Left lung (tissue), 14 donors: ENCODE measurements at places on chromosomes 2 and 18. TPM values are rescaled to one million over a fixed set of nuclear protein-coding genes. Genes with fewer than 3 reads are reported as not detected.

The ERFE gene
- 0.61 TPM for polyA plus RNA-seq

The SIX3 gene
- polyA plus RNA-seq: not detected

The ZNF513 gene
- polyA plus RNA-seq: 18.8 TPM

The CBLN2 gene
- 9.6 TPM for polyA plus RNA-seq

The SERPINB12 gene
- polyA plus RNA-seq: not detected

- DNase-seq: no peak
These were observed 127.1 kb downstream of the SOCS6 start for GRCh38 chr18:70415823-70416488.

DNA sequence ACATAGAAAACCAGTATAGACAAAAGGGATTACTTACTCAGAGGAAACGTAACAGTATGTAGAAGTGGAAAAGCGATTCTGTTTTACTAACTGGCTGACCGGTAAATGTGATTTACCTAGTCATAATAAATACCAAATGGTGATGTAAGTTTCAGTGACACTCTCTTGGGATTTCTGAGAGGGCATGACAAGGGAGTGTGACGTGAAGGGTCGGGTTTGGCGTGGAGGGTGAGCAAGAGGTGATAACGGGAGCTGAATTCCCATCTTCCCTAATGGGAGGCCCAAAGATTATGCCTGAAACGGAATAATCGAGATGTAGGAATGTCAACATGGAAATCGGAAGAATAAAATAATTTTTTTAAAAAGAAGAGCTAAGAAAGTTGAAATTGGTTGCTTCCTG, 12.7 kb upstream of the GNAL start:
- DNase-seq: no peak

DNA sequence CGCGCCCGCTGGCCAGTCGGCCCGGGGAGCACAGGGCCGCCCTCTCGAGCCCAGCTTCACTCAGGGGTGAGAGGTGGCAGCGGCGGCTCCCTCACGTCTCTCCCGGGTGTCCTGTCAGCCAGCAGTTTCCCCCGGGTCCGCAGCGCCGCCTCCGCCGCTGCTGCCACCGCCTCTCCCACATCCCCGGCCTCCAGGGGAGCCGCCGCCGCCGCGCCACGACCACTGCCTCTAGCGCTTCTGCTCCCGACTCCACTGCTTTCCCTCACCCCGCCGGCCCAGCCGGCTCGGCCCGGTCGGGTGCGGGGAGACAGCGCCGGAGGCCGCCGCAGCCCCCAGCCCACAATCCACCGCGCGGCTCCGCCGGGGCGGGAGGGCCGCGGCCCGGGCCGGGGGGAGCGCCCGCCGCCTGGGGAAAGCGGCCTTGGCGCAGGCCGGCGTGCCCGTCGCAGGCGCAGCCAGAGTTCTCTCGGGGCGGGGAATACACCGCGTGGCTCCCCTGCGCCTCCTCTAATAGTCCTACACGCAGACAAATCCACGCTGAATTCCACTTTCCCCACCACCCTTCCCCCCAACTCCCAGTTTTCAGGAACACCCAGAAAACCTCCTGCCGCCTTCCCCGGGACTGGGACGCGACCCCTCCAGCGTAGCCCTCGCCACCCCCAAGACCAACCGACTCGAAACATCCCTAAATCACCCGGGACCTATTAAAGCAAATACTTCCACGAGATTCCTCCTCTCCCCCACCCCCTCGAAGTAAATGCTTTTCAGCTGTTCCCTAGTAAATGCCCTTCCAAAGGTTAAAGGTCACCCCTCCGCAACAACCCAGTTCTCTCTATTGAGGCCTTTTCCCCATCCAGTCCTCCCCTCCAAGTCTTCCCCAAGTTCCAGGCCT, at the start of gene VPS54:
Gene VPS54 (minus strand): TSS at position 346 of the 892 bp plus-strand sequence. CDS start 35,429 bp downstream, outside the sequence.
- peak; percentile 92 for DNase-seq

- DNase-seq: no peak
These were observed 43.3 kb upstream of the EDAR start for GRCh38 chr2:109032229-109032820.

GRCh38 chr2:18506883-18507509, 53.5 kb downstream of the RDH14 start:
- no peak for DNase-seq

DNA sequence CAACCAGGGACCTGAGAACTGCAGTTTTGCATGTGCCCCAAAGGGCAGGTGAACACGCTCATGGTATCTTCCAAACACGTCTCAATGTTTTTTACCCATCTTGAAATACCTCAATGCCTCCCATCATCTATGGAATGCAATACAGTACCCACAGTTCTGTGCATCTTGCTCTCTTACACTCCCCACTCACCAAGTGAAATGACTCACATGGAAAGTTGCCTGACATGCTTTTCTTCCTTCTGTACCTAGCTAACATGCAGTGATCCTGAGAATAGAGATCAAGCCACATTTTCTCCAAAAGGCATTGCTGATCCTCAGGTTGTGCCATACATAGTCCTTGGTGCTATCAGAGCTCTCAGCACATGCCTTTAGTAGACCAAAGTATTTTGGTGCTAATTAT, 373.9 kb downstream of the GPD2 start:
- DNase-seq: no peak

DNA sequence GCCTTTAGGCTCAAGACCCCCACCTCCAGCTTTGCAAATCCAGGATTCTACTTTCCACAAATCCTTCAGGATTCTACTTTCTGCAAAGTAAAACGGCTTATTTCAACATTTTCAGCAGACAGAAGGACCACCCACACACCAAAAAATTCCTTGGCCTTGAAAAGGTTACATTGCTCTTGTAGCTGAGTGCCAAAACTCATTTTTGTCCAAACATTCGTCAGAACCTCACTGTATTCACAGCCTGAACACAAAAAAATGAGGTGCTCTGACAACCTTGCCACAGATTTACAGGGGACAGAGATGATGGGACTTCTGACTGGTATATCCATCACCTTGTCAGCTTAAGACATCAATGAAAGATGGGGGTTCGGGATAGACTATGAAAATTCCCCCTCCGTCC, 63.0 kb upstream of the COX7A2L start:
- peak; percentile 49 for DNase-seq

- no peak for DNase-seq
These were observed 110.9 kb downstream of the MIB1 start for GRCh38 chr18:21851327-21851961.

DNA sequence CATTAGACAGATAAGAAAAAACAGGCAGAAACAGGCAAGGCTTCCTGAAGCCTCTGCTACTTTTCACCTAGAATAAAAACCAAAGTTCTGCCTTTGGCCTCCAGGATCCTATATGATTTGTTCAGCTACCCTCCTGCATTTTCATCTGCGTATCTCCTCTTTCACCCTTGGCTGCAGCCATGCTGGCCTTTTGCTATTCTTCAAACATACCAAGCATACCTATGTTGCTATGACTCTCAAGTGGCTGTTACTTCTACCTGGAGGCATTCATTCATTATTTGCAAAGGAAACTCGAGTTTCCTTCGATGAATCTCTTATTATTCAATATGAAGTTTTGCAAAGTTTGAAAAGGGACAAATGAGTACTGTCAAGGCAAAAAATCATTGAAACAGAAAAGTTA, 106.4 kb upstream of the HNMT start:
- no peak for DNase-seq

DNA sequence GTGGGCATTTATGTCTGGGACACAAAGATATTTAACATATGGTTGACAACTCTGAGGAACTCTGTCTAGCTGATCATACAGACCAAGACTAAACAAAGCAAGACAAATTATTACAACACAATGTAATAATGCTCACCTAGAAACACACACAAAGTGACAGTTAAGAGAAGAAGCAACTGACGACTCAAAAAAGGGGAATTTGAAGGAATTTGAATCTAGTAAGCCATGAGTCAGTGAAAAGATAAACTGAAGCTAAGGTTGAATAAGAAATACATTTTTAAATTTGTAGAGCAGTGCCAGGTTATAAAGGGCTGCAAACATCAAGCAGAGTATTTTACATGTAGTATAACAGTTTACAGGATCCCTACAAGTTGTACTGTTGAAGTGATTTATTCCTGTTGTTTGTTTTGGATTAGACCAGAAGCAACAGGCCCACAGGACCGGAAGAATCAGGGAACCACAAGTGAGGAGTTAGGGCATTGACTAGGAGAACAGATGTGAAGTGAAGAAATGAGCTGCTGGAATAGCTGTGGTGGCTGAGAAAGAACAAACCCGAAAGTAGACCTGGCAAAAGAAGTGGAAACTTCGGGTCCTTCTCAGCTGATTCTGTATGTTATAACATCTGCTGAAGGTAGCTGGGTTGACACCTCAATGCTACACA, 35.6 kb downstream of the IFIH1 start:
- DNase-seq: no peak

GRCh38 chr2:189751080-189751658, 11.4 kb downstream of the OSGEPL1 start:
- peak; percentile 9 for DNase-seq

GRCh38 chr2:169693360-169693759, 845 bp downstream of the CFAP210 start:
- peak; percentile 49 for DNase-seq

- no peak for DNase-seq
These were observed 1096.0 kb upstream of the DDX18 start for GRCh38 chr2:116718451-116718850.

DNA sequence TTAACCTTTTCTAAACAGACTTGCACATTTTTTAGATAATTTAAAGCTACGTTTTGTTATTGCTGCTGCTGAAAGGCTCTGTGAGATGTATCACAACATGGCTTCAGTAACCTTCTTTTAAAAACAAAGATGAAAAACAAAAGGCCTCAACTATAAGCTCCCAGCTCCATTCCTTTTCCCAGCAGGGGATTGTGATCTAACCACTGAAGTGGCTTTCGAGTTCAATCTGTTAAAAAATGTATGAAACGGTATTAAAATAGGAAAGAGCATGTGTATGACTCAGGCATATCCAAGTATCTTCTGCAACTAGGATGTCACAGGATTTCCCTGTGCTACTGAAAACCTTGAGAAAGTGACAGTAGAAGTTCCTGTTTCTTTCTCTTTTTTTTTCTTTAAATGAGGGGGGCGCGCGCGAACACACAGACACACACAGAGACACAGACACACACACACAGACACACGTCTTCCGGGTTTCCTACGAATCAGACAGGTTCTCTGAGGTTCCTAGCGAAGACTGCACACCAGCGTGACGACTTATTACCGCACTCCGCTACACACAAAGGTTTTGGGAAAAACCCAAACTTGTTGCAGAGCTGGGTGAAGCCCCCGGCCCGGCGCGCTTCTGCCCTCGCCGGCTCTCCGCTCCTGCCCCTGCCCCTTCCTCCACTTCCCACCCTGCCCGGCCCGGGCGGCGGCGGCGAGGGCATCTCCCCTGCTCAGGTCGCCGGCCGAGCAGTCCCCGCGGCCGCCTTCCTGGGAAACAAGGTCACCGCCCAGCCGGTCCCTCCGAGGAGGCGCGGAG, 86.8 kb downstream of the RBMS1 start:
- peak; percentile 45 for DNase-seq

- DNase-seq: peak; percentile 65
These were observed 762 bp upstream of the GAD1 start for GRCh38 chr2:170815746-170816503.

DNA sequence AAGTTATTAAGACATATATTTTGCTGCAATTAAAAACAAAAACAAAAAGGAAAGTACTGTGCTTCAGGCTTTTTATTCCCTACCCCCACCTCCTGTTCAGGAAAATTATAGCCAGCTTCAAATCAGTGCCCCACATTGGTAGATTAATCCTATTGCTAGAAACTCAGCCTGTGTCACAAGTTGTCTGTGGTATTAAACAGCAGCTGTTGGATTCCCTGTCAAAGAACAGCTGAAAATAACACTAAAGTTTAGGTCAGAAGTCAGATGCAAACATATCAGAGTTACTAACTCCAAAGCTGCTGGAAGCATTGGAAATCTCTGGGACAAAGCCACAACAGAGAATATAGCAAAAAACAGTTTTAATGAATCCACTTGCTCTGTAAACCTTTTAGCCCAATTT, 818 bp upstream of the CCDC141 start:
- DNase-seq: no peak
